ENCODE measurements at places on chromosomes 7 and 10. TPM values are rescaled to one million over a fixed set of nuclear protein-coding genes. Genes with fewer than 3 reads are reported as not detected.

Gene NRCAM
- total RNA-seq, result 49.0 TPM

Gene CLRN3
- total RNA-seq, result not detected

GRCh38 chr7:2681929-2682799, 5.8 kb upstream of the AMZ1 start:
- no peaks in the 10 kb centered on the region for H3K4me1 ChIP-seq
- H3K27ac ChIP-seq, result no peak overlapping the region
- DNase-seq, result no peak
- H3K4me3 ChIP-seq, result no peak overlapping the region
- H3K36me3 ChIP-seq, result no peaks in the 10 kb centered on the region

GRCh38 chr10:126302826-126303665, 85.2 kb downstream of the ADAM12 start:
- no peak overlapping the region for H3K4me3 ChIP-seq
- no peak for DNase-seq

GRCh38 chr7:135682191-135682590, 19.9 kb downstream of the STMP1 start:
- no peak for DNase-seq
- no peaks in the 10 kb centered on the region for H3K27me3 ChIP-seq

DNA sequence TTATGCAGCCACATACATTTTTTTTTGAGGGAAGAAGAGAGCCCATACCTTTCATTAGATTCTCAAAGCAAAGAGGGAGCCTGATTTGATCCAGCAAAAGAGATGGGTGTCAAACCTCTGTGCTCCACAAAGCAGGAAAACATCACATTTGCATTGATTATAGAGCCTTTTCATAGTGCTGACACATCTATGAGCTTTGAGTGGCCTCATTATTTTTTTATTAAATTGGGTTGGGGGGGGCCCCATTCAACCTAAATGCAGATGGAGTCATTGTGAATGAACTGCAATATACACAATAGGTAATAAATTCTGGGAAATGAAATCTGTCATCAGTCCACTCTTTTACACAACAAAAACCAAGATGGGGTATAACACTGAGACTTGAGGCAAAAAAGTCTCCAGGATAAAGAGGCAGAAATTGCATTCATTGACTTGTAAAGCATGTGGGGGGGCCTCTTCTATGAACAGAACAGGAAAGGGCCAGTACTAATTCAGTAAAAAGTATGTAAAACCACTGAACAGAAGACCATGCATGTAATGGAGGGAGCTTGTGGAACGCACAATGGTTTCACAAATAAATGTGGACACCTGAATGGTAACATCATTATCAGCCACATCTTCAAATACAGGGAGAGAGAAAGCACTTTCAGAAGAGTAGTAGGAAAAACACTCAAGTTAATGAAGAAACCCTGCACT, 17.7 kb upstream of the ASB4 start:
- H3K4me3 ChIP-seq, result no peak overlapping the region
- H3K36me3 ChIP-seq, result no peaks in the 10 kb centered on the region
- no peaks in the 10 kb centered on the region for H3K27me3 ChIP-seq
- H3K4me1 ChIP-seq, result peaks cover 30% of the 10 kb centered on the region
- no peak overlapping the region for H3K27ac ChIP-seq

DNA sequence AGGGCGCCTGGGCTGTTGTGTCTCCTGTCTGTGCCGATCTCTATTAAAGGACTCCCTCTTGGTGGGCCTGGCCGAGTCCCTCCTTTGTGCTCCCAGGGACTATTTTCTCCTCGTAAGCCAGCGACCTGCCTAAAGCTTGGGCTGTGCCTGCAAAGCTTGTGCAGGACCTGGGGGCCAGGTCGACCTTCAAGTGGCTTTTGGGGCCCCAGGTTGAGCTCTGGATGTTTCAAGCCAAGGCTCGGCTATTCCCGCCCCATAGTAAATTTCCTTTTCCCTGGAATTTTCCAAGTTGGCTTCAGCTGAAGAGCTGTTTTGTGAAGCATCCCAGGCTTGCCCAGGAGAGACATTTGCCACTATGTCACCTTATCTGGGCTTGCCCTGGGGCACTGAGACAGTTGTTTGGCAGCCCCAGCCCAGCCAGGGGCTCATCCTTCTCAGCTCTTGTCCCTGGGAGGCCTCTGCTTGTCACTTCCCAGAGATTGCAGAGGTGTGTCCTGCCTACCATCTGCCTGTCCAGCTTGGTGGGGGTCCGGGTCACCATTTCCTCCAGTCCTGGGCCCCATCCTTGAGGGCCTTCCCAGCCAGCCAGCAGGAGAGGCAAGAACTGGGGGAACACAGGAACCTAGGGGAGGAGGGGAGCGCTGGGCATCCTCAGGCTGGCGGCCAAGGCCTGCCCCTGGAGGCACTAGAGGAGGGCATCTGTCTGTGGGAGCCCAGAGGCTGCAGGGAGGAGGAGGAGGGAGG, 20.2 kb downstream of the ZMIZ2 start:
- DNase-seq, result no peak
- H3K4me1 ChIP-seq, result no peaks in the 10 kb centered on the region
- no peak overlapping the region for H3K4me3 ChIP-seq
- H3K27ac ChIP-seq, result no peak overlapping the region
- no peaks in the 10 kb centered on the region for H3K27me3 ChIP-seq
